ENCODE measurements at places on chromosomes 13 and 19.

DNA sequence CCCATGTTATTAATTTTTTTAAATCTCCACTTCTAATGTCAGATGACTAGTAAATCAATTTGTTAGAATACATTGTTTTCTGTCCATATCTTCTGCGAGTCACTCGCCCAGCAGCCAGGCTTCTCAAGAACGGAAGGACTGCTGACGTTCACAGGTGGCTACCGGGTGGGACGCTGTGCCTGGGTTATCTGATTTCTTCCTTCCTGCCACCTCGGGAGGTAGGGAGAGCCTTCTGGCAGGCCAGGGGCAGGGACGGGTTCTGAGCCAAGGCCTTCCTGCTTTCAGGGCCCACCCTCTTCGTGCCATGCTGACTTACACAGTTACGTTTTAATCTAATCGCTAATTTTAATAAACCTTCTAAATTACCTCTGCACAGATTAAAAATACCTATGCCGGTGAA, 7.9 kb upstream of the C1QTNF9 start:
- DNase-seq: no peak

DNA sequence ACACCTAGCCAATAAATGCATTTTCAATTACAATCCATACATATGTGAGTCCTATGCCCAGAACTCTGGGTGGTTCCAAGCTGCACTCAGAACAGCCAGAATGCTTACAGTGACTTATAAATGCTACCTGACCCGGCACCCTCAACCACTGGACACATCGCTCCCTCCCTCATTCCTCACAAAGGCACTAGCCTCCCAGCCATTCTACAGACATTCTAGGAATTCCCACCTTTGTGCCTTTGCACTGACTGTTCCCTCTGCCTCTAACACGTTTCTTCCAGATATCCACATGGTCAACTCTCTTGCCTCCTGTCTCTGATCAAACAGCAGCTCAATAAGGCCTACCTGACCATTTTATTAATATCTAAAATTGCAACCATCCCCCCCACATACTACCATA, 99.9 kb downstream of the LHFPL6 start:
- DNase-seq: no peak

DNA sequence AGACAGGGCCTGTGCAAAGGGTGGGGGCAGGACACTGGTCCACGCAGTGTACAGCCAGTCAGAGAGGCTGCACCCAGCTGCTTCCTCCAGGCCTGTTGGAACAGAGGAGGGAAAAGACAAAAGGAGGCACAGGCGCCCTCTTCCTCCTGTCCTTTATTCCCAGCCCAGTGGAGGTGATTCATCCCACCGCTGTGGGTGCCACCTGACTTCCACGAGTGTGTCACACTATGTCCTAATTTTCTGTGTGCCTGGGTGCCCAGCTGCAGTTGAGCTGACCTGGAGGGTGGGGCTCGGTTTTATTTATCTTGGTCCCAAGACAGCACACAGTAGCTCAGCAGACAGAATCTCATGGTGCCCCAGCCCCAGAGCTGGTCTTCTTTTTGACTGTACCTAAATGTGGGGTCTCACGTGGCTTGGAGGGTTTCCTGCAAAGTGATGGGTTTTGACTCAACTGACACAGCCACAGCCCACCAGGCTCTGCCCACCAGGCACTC, 9.0 kb downstream of the EPS15L1 start:
- no peak for DNase-seq

GRCh38 chr13:26599860-26600259, 42.4 kb downstream of the WASF3 start:
- no peak for DNase-seq

- no peak for DNase-seq
Observed at GRCh38 chr13:110186231-110186855, 120.6 kb downstream of the COL4A1 start.

DNA sequence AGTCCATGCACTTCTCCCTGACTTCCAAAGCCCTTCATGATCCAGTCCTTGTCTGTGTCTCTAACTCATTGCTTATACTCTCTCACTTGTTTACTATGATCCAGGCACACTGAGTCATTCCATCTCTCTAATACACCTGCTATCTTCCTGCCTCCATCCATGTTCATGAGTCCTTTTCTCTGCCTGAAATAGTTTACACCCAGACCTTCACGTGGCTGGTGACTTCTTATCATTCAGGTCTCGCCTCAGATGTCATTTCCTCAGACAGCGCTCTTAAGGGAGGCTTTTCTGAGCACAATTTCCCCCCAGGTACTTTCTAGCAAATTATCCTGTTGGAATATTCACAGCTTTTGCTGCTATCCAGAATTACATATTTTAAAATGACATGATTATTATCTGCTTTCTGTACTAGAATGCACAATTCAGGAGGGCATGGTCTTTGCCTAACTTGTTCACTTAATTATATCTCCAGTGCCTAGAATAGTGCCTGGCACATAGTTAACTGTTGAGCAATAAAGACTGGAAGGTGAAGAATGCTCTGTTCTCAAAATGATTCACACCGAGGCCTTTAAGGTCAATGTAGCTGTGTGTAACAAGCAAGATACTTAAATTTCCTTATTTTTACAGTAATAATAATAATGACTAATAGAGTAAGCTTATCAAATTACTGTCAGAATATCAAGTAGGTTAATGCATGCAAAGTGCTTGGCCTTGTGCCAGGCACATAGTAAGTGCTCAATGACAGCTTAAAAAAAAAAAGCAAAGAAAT, 183.7 kb upstream of the SPRY2 start:
- no peak for DNase-seq

- no peak for DNase-seq
Observed at GRCh38 chr13:99911069-99911964, 60.2 kb downstream of the ZIC5 start.

- peak; percentile 100 for DNase-seq
Observed at GRCh38 chr19:5904352-5905113, at the start of gene VMAC. TSS of gene VMAC (plus strand) at chr19:5904872. CDS start at chr19:5904891, 19 bp downstream.

DNA sequence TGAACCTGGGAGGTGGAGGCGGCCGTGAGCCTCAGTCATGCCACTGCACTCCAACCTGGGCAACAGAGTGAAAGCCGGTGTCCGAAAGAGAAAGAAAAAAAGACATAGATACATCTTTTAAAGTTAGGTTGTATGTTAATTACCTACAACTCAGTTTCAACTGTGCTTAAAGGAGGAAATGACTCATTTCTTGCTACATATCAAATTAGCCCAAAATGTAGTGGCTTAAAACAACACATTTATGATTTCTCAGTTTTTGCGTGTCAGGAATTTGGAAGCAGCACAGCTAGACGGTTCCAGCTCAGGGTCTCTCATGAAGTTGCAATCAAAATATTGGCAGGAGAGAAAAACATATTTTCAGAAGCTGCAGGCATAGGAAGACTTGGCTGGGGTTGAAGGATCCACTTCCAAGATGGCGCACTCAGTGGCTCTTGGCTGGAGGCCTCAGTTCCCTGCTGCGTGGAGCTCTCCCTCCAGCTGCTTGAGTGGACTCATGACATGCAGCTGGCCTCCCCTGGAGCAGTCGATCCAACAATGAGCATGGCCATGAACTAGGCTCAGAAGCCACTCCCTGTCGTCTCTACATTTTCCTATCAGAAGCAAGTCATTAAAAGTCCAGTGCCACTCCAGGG, 7.1 kb downstream of the LDLR start:
- no peak for DNase-seq

DNA sequence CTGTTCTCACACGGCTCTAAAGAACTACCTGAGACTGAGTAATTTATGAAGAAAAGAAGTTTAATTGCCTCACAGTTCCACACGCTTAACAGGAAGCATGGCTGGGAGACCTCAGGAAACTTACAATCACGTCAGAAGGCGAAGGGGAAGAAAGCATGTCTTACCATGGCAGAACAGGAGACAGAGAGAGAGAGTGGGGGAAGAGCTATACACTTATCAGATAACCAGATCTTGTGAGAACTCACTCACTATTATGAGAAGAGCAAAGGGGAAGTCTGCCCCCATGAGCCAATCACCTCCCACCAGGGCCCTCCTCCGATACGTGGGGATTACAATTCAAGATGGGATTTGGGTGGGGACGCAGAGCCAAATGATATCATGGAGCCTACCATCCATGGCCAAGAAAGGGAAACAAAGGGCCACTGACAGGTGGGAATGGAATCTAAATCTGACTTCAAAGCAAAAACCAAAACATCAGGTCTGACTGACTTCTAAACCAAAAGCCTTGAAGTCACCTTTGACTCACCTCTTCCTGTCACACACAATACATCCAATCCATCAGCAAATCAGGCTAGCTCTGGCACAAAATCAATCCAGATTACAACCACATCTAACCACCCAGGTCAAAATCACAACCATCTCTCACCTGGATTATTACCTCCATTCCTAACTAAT, 189.7 kb downstream of the ENOX1 start:
- DNase-seq: no peak

DNA sequence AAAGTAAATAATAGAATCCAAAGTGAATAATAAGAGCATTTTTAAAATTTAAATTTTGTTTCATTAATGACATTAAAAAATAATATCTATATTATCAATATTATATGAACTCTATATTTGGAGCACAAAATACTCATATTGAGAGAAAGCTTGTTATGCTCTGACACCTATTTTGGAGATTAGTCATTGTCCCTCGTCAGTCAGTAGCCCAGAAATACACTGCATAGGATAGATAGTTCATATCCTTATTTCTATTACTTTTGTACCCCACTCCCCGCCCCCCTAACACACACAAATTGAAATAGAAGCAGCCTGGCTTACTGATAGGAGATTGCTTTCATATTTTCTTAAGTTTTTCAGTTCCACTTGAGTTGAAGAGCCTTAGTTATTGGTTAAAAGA, 652.8 kb downstream of the PCDH9 start:
- no peak for DNase-seq

- no peak for DNase-seq
Observed at GRCh38 chr19:1079566-1080111, 12.7 kb downstream of the ARHGAP45 start.

DNA sequence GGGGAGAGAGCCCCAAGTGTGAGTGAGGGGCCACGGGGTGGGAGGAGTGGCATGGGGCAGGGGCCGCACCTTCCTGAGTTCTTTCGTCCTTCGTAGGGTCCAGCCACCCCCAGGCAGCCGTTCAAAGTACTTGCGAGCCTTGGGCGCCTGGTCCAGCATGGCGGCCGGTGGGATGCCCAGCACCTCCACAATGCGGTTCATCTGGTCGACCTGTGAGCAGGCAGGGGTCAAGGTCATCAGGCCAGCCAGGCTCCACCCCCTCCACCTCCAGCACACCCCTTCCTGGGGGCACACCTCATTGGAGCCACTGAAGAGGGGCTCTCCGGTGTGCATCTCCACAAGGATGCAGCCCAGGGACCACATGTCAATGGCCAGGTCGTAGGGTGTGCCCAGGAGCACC, 6.7 kb downstream of the DYRK1B start:
- no peak for DNase-seq

GRCh38 chr13:70747262-70747661, 639.0 kb upstream of the KLHL1 start:
- DNase-seq: no peak

DNA sequence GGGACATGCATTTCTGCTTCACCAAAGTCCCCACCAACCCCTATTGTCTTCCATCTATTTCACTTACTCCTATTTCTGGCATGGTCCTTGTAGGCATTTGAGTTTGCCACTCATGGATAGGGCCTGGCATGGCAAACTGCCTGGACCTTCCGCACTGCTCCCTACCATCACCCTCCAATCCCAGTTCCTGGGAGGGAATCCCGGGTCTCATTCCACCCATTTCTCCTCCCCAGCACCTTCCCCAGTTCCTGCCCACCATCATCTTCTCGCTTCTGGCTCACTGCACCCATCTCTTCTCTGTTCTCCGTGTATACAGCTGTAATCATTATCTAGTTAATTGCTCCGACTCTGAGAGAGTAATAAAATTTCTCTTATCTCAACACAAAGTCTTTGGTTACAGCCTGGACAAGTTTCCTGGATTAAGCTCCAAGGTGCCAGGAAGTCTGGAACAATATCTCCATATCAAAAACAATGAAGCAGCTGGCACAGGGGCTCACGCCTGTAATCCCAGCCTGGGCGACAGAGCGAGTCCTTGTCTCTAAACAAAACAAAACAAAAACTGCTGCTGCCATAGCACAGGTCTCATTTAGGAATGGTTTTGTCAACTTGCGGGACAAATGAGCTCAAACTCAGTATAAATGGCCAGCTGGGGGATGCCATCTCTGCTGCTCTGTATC, 17.0 kb upstream of the COX7A1 start:
- DNase-seq: no peak

GRCh38 chr19:27740396-27740795, 1472.6 kb downstream of the UQCRFS1 start:
- DNase-seq: no peak

GRCh38 chr13:61884830-61885229, 469.2 kb upstream of the PCDH20 start:
- no peak for DNase-seq

DNA sequence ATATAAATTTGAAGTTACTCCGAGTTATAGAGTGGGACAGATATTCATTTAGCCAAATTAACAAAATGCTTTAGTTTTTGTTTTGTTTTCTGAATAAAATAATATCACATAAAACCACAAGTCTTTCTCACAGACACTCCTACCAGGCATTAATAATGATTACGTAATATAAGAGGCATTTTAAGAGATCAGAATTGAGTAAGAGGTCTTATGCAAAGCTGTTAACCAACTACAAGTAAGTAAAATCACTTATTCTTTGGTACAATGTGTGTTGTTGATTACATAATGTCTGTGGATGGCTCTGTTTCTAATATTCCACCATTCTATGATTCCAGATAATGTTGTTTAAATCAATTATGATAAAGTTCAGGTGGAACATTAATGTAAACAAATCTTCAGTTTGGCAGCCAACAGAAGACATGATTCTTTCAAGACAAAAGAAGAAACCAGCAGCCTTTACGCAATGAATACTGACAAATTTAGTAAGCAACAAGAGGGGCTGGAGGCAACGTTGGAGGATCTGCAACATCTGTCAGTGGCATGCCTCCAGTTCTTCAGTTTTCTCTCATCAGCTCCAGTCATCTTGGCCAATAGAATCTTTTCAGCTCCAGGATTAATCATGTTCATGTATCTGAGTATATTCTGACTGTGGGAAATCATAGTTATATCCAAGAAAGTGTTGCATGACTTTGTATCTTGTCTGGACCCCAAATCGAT, 403.8 kb downstream of the SLITRK5 start:
- no peak for DNase-seq

DNA sequence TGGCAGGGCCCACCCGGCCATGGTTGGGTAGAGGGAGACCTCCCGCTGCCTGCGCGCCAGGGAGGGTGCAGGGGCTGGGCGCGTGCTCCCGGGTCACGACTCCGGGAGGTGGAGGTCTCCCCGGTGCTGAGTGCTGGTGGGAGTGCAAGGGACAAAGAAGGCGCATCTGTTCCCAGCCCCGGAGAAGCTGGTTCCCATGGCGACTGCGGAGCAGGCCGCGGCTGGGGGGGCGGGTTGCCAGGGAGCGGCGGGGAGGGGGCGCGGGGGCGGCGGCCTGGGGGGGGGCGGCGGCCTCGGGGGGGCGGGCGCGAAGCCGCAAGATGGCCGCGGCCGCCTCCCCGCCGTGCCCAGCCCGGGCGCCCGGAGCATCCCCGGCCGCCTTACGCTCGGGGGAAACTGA, 1.2 kb downstream of the CBARP start:
- DNase-seq: no peak

DNA sequence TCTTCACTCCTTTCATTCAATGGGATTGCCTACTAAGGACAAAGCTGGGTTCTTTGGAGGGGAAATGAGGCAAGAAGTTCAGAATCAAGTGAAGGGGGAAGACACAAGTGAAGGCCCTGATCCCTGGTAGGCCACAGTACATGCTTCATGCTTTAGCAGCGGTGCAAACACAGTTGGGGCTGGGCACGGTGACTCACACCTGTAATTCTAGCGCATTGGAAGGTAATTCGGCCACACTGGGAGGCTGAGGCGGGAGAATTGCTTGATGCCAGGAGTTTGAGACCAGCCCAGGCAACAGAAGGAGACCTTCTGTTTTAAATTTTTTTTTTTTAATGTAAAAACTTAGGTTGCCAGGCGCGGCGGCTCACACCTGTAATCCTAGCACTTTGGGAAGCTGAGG, 23.4 kb upstream of the GATAD2A start:
- DNase-seq: no peak
